Stimulated activated naive B cell treated with anti-CD40 and anti-IgM and Interleukin-4, amounts not matched to agents 10 μg/mL and 1 μg/mL and 100 μg/mL, for 72 hours (primary cell): ENCODE measurements at places on chromosomes 7 and 10.
A peak's percentile ranks its signal among the peaks of the same experiment; 100 is the strongest.

DNA sequence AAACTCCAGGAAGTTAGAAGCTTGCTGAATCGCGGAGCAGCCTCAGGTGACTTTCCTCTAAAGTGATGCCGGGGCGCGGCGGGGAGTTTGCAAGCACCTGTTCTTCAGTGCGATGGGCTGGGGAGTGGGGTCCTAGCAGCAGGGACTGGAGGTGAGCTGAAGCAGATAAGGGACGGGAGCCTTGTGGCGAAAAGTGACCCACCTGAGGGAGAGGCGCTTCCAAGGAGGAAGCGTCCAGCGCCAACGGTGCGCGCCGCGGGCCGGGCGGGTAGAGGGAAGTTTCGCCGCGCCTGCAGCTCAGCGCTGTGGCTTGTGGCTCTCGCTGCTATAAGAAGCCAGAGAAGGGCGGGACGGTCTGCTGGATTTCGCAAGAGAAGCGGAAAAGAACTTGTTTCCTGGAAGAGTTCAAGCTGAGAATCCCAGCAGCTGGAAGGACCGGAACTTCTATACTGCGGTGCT, at the start of gene STEAP4:
STEAP4 (minus strand) TSS at position 305 of the 459 bp plus-strand sequence. CDS start 22,625 bp downstream, outside the sequence.
- H3K36me3 ChIP-seq = no peaks in the 10 kb centered on the region
- peak within 1 kb of the TSS; percentile 54 for H3K4me3 ChIP-seq
- no peak for DNase-seq

DNA sequence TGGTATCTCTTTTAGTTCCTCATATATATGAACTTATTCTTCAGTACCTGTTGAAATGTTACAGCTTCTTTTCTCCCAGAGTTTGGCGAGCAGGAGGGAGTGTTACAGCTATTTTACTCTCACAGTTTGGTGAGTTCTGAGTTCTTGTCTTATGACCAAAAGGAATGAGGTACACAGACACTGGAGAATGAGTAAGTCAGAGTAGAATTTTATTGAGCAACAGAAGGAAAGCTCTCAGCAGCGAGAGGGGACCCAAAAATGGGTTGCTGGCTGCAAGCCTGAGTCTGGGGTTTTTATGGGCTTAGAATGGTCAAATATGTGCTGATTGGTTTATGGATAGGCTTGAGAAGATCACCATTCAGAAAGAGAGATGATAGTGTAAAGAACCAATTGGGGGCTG, 175.2 kb downstream of the CDK14 start:
- H3K4me1 ChIP-seq = peaks cover 45% of the 10 kb centered on the region
- H3K27ac ChIP-seq = peak overlapping the region; percentile 27
- no peak for DNase-seq
- H3K27me3 ChIP-seq = no peaks in the 10 kb centered on the region
- no peak overlapping the region for H3K4me3 ChIP-seq

DNA sequence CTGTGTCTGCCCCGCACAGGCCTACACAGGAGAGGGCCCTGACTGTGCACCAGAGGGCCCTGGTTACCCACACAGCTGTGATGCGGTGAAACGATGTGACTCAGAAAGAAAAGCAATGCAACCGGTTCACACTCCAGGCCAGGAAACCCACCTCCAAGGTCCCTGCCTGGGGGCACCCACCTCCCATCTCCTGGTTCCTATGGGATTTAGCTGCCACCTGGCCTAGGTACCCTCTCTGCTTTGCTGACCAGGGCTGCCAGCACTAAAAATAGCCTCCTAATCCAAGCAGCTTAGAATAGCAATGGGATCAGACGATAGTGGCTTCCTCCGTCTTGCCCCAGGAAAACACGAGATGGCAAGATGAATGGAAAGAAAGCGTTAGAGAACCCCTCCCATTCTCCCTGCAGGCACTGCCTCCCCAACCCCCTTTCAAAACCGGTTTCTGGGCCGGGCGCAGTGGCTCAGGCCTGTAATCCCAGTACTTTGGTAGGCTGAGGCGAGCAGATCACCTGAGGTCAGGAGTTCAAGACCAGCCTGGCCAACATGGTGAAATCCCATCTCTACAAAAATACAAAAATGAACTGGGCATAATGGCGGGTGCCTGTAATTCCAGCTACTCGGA, 12.4 kb downstream of the RBP3 start:
- H3K4me1 ChIP-seq = no peaks in the 10 kb centered on the region
- H3K36me3 ChIP-seq = no peaks in the 10 kb centered on the region
- no peaks in the 10 kb centered on the region for H3K27me3 ChIP-seq
- H3K4me3 ChIP-seq = no peak overlapping the region
- H3K27ac ChIP-seq = no peak overlapping the region
- DNase-seq = no peak

DNA sequence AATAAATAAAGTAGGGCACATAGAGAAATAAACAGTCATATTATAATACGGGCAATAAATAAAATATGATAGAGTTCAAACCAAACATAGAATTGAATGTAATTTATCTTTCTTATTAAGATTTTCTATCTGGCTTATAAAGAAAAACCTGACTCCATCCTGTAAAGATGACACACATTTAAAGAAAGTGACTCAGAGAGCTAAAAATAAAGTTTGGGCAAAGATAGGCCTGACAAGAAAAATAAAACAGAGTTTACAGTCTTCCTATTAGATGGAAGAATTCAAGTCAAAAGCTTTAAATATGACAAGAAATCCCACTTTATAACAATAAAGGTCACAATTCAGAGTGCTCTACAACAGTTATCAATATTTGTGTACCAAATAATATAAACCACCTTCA, 580.6 kb downstream of the PHTF2 start:
- H3K4me1 ChIP-seq = no peaks in the 10 kb centered on the region
- no peaks in the 10 kb centered on the region for H3K36me3 ChIP-seq
- H3K27me3 ChIP-seq = no peaks in the 10 kb centered on the region
- no peak overlapping the region for H3K4me3 ChIP-seq
- H3K27ac ChIP-seq = no peak overlapping the region

- H3K27ac ChIP-seq = no peak overlapping the region
- no peaks in the 10 kb centered on the region for H3K36me3 ChIP-seq
- H3K4me3 ChIP-seq = no peak overlapping the region
- no peak for DNase-seq
- no peaks in the 10 kb centered on the region for H3K4me1 ChIP-seq
Observed at GRCh38 chr7:154183482-154183881, 131.3 kb downstream of the DPP6 start.

DNA sequence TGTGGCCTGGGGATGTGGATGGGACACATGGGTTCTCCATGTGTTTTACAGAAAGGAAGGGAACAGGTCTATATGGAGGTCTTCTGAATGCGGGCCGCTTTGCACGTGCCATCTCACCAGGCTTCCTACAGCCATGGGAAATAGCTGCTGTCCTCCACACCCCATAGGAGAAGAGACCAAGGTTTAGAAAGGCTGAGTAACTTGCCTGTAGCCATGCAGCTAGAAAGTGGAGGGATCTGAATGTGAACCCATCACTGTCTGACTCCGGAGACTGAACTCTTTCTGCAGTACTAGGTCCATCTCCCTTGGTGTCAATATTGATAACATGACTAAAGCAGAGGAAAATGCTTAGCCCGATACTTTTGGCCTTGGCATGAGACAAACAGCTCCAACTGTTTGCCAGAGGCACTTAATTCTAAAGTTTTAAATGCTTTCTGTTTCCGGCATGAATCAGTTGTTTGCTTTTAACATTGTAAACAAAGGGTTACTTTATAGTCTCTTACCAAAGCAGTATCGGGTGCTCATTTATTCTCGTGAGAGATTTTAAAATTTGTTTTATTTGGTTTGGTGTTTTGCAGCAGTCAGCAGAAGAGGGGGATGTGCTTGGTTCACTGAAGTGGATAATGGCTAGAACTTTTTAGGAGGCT, 64.8 kb upstream of the LOXL4 start:
- peaks cover 6% of the 10 kb centered on the region for H3K36me3 ChIP-seq
- peaks cover 8% of the 10 kb centered on the region for H3K4me1 ChIP-seq
- H3K27me3 ChIP-seq = no peaks in the 10 kb centered on the region
- no peak overlapping the region for H3K4me3 ChIP-seq

GRCh38 chr10:4099202-4099601, 314.2 kb upstream of the KLF6 start:
- H3K4me1 ChIP-seq = peaks cover 2% of the 10 kb centered on the region
- H3K4me3 ChIP-seq = no peak overlapping the region
- no peak overlapping the region for H3K27ac ChIP-seq
- no peak for DNase-seq
- H3K27me3 ChIP-seq = no peaks in the 10 kb centered on the region

DNA sequence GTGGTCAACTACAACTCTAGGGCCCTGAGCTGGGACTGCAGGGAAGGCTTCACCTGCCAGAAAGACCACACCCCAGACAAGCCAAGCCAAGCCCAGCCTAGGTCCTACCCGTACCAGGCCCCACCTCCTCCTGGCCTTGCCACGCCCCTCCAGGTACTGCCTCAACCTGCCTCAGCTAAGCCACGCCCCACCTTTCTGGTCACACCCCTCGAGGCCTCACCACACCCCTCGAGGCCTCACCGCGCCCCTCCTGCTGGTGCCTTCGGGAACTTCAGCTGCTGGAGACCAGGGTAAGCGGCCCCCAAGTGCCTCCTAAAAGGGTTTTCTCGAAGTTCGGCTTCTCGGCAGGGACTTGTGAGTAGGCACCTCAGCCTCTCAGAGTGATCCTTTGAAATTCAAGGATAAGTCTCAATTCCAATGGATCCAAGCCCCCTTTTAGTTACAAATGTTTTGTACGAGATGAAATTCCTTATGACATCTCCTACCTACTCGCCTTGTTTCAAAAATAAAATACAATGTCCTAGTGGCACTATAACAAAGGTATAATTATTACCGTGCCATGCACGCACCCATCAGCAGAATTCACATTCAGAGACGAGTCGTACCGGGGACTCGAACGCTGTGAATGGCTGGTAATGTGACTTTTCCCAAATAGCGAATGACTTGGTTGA, 171.2 kb downstream of the ARHGAP21 start:
- peak; percentile 4 for DNase-seq
- H3K4me1 ChIP-seq = no peaks in the 10 kb centered on the region
- H3K4me3 ChIP-seq = no peak overlapping the region

DNA sequence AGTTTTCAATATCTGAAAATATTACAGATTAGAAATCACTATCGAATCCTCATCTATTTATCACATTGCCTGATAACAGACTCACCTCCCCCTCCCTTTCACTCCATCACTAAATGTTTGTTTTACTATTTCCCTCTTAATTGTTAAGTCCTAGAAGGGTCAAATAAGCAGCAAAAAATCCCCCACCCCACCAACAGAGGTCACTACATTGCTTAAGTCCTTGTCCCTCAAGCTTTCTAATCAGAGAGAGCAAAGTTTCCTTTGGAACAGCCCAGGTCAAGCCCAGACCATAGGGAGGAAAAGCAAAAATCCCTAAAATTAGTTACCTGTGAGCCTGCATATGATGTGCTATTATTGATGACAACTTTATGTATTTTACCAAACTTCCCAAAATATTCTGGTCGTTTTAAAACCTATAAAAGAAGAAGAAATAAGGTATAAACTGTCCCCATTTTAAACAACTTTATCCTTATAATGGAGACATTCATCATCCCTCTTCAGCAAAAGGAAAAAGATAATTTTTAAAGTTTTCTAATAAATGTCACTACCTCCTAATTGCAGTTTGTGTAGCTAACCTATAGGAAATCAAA, 95.0 kb downstream of the CNOT4 start:
- peaks cover 2% of the 10 kb centered on the region for H3K4me1 ChIP-seq
- peaks cover 20% of the 10 kb centered on the region for H3K36me3 ChIP-seq
- H3K27me3 ChIP-seq = no peaks in the 10 kb centered on the region
- no peak for DNase-seq
- H3K27ac ChIP-seq = no peak overlapping the region

- no peak for DNase-seq
- no peaks in the 10 kb centered on the region for H3K27me3 ChIP-seq
- H3K4me1 ChIP-seq = no peaks in the 10 kb centered on the region
- H3K4me3 ChIP-seq = no peak overlapping the region
Observed at GRCh38 chr10:34647160-34647559, 167.9 kb downstream of the PARD3 start.

GRCh38 chr7:18900803-18901202, 216.6 kb downstream of the TWIST1 start:
- no peak overlapping the region for H3K4me3 ChIP-seq
- H3K27me3 ChIP-seq = no peaks in the 10 kb centered on the region
- no peak for DNase-seq
- no peak overlapping the region for H3K27ac ChIP-seq

- H3K27ac ChIP-seq = no peak overlapping the region
- H3K4me3 ChIP-seq = no peak overlapping the region
- no peak for DNase-seq
- H3K4me1 ChIP-seq = peaks cover 10% of the 10 kb centered on the region
- peaks cover 24% of the 10 kb centered on the region for H3K27me3 ChIP-seq
Observed at GRCh38 chr7:41694495-41694894, 8.4 kb downstream of the INHBA start.

DNA sequence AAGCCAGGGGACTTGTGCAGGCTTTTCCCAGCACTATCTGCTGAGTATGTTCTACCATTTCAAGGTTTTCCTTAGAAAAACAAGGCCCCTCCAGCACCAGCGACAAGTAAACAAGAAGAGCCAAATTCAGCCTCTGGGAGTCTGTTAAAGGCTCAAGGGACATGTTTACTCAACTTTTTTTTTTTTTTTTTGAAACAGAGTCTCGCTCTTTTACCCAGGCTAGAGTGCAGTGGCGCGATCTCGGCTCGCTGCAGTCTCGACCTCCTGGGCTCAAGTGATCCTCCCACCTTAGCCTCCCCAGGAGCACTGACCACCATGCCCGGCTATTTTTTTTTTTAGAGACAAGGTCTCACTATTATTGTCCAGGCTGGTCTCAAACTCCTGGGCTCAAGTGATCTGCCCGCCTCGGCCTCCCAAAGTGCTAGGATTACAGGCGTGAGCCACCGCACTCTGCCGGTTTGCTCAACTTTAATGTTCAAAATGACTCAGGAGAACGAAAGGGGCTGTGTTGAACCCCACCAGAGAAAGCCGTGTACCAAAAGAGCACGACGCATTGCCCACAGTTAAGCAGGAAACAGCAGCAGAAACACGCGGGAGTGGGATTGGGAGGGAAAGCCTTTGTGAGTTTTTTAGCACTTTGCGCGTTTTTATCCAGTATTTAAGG, 772 bp downstream of the PRDX3 start:
- peak overlapping the region; percentile 96 for H3K27ac ChIP-seq
- peak overlapping the region; percentile 94 for H3K4me3 ChIP-seq
- no peaks in the 10 kb centered on the region for H3K27me3 ChIP-seq
- H3K4me1 ChIP-seq = peaks cover 11% of the 10 kb centered on the region
- peaks cover 14% of the 10 kb centered on the region for H3K36me3 ChIP-seq

DNA sequence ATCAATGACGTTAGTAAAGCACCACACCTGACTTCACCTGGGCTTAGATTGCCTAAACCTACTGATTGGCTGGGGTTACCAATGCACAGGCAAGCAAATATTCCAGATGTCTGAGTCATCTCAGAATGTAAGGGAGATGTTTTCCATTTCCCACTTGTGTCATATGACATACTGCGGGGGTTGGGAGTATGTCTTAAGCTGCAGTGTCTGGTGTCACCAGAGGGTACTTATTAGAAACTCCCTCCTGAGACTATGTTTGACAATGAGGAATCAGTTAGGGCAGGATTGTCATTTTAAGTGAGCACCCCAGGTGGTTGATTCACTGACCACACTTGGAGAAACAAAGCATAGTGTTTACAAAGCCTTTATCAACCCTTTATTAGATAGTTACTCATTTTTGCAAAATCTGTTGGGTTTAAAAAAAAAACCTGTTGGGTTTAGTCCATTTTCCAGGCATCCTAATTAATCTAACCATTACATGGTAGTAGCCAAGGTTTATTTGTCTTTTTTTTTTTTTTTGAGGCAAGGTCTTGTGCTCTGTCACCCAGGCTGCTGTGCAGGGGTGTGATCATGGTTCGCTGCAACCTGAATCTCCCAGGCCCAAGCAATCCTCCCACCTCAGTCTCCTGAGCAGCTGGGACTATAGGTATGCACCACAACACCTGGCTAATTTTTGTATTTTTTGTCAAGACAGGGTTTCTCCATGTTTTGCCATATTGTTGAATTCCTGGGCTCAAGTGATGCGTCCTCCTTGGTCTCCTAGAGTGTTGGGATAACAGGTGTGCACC, 72.5 kb downstream of the CDK6 start:
- no peak overlapping the region for H3K4me3 ChIP-seq
- H3K36me3 ChIP-seq = peaks cover 43% of the 10 kb centered on the region
- H3K27ac ChIP-seq = no peak overlapping the region
- DNase-seq = no peak
- peaks cover 53% of the 10 kb centered on the region for H3K4me1 ChIP-seq
- no peaks in the 10 kb centered on the region for H3K27me3 ChIP-seq
